Fibroblast of villous mesenchyme (primary cell): ENCODE measurements at places on chromosomes 1 and 21. TPM values are rescaled to one million over a fixed set of nuclear protein-coding genes. Genes with fewer than 3 reads are reported as not detected.

DNA sequence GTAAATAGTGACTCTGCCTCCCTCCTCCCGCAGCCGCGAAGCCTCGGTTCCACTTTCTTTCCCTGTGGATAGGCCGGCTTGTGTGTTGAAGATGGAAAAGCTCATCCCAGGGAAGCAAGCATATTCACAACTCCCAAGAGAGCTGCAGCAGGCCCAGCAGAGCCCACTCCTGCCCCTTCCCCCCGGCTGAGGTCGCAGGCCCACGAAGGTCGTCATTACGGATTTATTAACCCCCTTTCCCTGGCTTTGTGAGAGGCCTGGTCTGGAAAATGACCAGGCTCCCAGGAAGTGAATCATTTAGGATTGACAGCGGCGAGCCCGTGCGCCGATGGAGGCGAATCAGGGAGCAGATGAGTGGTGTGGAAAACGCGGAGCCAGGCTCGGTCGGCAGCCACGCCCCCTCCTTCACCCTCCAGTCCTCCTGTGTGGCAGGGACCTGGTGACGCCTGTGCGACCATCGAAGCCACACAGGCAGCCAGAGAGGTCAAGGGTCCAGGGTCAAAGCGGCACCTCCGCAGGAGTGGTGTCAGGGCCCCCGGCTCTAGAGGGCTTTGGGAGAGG is 93.4 kb downstream of the PRDM16 start:
- no peak for DNase-seq

GRCh38 chr21:24671901-24672300 is 935.4 kb downstream of the MRPL39 start:
- no peak for DNase-seq

GRCh38 chr1:87030740-87031690 is 116.6 kb downstream of the HS2ST1 start:
- DNase-seq: no peak

DNA sequence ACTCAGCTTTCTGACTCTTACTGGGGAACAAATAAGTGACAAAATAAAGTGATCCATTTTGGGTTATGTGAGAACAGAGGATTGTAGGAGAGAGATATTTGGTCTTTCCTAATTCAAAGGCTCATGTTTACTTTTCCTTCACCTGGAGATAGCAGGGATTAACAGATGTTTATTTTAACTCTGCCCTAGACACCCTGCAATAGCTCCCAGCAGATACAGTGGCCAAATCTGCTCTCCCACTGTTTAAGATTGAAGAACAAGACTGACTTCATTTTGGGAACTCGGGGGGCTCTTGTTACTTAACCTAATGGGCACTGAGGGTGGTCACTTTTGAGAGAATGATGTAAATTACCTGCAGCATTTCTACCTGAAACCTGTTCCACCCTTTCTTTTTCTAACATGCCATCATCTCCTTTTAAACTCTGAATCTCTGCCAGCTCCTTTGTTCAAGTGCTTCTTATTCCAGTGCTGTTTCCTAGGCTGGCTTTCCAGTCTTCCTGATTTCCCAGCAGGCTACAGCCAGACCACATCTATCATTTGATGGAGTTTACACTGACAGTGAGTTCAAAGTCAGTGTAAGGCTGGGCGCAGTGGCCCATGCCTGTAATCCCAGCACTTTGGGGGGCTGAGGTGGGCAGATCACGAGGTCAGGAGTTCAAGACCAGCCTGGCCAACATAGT is 90.0 kb downstream of the SELENOF start:
- peak; percentile 42 for DNase-seq

DNA sequence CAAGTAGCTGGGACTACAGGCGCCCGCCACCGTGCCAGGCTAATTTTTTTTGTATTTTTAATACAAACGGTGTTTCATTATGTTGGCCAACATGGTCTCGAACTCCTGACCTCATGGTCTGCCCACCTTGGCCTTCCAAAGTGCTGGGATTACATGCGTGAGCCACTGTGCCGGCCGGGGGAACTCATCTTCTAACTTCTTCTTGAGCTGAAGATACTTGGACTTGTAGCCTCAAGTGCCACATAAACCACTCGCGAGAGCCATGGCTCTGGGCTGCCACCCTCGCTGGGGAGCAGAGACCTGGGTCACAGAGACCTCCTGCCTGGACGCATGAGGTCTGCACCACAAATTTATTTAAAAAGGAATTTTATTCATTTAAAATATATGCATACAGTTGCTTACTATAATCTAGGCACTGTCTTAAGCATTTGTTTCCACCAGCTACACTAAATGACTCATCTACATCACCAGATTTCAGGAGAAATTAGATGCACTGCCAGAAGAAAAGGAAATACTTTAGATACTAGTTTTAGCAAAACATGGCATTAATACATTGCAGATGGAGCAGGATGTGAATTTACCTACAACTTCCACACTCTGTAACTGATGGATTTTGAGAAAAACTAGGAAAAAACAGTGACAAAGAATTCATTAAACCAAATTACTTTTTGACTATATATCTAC is 29.9 kb upstream of the PUM1 start:
- DNase-seq: peak; percentile 70

DNA sequence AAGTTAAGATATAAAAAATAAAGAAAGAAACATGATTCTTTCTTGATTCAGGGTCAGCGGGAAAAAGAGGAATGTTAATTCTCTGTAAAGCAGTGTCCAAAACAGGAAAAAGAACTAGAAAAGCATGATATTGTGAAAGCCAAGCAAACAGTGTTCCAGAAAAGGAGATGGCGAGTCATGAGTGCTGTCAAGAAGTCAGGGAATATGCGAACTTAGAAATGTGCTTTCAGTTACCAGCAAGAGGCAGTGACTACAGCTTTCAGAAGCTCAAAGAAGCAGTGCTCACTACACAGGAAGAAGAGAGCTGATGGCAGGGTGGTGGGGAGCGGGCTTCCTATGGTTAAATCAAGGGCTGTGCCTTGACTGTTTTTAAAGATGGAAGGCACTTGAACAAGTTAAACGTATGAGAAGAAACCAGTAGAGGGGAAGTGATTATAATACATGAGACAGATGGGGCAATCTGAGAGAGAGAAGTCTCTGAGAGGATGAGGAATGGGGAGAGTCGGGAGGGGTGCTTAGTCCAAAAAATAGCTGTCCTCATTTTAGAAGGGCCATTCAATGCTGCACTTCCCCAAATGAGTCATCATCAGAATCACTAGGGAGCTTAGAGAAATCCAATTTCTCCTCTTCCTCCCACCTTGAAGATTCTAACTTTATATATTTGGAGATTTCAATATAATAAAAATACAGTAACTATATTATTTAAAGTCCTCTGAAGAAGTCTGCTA is 90.4 kb downstream of the KCNK1 start:
- peak; percentile 16 for DNase-seq

GRCh38 chr21:38228115-38228514 is 28.7 kb upstream of the KCNJ15 start:
- no peak for DNase-seq

- DNase-seq: no peak
Measured at GRCh38 chr21:17051054-17051453, 461.8 kb upstream of the CXADR start.

DNA sequence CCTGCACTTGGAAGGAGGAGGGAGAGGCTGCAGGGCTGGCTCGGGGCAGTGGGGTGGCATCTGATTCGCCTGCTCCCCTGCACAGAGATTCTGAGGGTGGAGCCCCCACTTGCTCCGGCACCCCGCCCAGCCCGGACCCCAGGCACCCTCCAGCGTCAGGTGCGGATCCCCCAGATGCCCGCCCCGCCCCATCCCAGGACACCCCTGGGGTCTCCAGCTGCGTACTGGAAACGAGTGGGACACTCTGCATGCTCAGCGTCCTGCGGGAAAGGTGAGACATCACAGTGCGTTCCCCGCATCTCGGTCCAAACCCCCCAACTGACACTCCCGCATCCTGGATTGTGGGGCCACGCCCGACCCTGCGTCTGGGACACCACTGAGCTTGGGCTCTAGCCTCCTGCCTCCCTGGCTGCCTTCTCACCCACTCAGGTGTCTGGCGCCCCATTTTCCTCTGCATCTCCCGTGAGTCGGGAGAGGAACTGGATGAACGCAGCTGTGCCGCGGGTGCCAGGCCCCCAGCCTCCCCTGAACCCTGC is 7.9 kb downstream of the ADAMTSL4 start:
- DNase-seq: no peak

GRCh38 chr1:167171286-167171929 is 49.3 kb upstream of the POU2F1 start:
- DNase-seq: no peak

GRCh38 chr1:220294846-220295301 is 22.6 kb upstream of the RAB3GAP2 start:
- peak; percentile 27 for DNase-seq

GRCh38 chr1:8777867-8778266 is 39.6 kb downstream of the RERE start:
- DNase-seq: no peak

- DNase-seq: no peak
Measured at GRCh38 chr1:26861889-26862378, 1.0 kb upstream of the SFN start.

DNA sequence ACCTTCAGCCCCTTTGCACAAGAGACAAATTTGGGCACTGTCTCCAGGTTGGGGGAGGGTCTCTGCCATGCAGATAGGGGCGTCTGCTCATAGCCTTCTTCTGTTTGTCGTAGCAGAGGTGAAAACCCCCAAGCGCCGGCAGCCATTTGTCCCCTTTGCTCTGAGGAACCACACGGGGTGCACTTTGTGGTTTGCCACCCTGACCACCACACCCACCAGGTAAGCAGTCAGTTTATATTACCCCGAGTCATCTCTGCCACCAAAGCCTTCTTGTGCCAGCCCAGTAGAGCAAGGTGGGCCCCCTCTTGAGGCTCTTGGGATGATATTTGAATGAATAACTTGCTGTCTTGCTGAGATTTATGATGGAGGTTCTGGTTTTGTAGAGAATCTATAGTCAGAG is 111.8 kb downstream of the VPS13D start:
- no peak for DNase-seq

DNA sequence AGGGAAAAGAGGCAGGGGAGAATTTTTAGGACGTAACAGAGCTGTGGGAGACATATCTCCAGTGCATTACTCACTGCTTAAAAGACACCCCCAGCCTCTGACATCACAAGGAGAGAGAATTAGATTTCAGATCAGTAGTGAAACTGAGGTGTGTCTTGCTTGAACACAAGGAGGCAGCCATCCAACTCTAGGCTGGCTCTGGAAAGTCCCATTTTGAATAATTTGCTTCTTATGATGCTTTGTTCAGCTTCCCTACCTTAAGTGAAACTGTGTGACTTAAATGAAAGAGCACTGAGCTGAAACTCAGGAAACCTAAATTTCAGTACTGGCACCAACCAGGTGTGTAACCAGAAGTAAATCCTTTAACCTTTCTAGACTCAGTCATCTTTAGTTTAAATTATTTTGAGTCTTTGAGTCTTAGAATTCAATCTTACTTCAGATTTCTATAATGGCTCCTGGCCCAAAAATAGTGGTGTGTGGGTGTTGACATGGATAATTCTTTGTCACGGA is 251.6 kb upstream of the SGIP1 start:
- DNase-seq: peak; percentile 78

- DNase-seq: no peak
Measured at GRCh38 chr1:29956349-29957030, 720.2 kb downstream of the PTPRU start.

DNA sequence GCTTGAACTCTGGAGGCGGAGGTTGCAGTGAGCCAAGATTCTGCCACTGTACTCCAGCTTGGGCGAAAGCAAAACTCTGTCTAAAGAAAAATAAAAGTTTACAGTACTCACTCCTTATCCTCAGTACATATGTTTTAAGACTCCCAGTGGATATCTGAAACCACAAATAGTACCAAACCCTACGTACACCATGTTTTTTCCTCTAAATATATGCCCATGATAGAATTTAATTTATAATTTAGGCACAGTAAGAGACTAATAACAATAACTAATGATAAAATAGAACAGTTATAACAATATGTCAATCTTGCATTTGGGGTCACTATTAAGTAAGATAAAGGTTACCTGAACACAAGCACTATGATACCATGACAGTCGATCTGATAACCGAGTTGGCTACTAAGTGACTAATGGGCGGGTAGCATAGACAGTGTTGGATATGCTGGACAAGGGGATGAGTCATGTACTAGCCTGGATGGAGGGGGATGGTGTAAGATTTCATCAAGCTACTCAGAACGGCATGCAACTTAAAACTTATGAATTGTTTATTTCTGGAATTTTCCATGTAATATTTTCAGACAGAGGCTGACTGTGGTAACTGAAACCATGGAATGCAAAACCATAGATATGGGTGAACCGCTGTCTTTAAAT is 43.7 kb downstream of the ST7L start:
- peak; percentile 99 for DNase-seq

GRCh38 chr1:59408608-59409240 is 111.8 kb downstream of the FGGY start:
- peak; percentile 28 for DNase-seq

KRTAP12-2 gene
- not detected in 2 replicates for total RNA-seq

NTMT2 gene
- not detected in 2 replicates for total RNA-seq

FAM151A gene
- not detected in 2 replicates for total RNA-seq

RORC gene
- total RNA-seq: under 0.01 TPM in 1 of 2 replicates, not detected in the other

NUCKS1 gene
- total RNA-seq: 206 and 233 TPM in 2 replicates

RAD54L gene
- total RNA-seq: 2.6 and 3.0 TPM in 2 replicates

SLC1A7 gene
- total RNA-seq: under 0.01 TPM in 2 replicates

CSMD2 gene
- 1.3 and 3.0 TPM in 2 replicates for total RNA-seq

BRINP3 gene
- not detected in 2 replicates for total RNA-seq

SYCP1 gene
- not detected in 2 replicates for total RNA-seq

F13B gene
- not detected in 2 replicates for total RNA-seq

CRP gene
- not detected in 2 replicates for total RNA-seq
